ENCODE measurements at places on chromosomes 3 and 15. TPM values are rescaled to one million over a fixed set of nuclear protein-coding genes. Genes with fewer than 3 reads are reported as not detected.

- no peaks in the 10 kb centered on the region for H3K27me3 ChIP-seq
- peaks cover 21% of the 10 kb centered on the region for H3K4me1 ChIP-seq
- peak; percentile 87 for DNase-seq
- H3K27ac ChIP-seq: peak overlapping the region; percentile 88
- no peak overlapping the region for H3K4me3 ChIP-seq
- peaks cover 3% of the 10 kb centered on the region for H3K36me3 ChIP-seq
Measured at GRCh38 chr15:101000271-101000681, 81.1 kb downstream of the LRRK1 start.

The TRPM1 gene
- total RNA-seq: under 0.01 TPM

GRCh38 chr15:27648359-27648758 is 450.8 kb downstream of the OCA2 start:
- DNase-seq: no peak
- no peak overlapping the region for H3K27ac ChIP-seq
- no peaks in the 10 kb centered on the region for H3K27me3 ChIP-seq

- no peak overlapping the region for H3K4me3 ChIP-seq
- H3K27me3 ChIP-seq: no peaks in the 10 kb centered on the region
- H3K4me1 ChIP-seq: peaks cover 12% of the 10 kb centered on the region
Measured at GRCh38 chr15:35444557-35445204, 101.3 kb downstream of the DPH6 start.

The GASK1A gene
- 0.88 TPM for total RNA-seq

DNA sequence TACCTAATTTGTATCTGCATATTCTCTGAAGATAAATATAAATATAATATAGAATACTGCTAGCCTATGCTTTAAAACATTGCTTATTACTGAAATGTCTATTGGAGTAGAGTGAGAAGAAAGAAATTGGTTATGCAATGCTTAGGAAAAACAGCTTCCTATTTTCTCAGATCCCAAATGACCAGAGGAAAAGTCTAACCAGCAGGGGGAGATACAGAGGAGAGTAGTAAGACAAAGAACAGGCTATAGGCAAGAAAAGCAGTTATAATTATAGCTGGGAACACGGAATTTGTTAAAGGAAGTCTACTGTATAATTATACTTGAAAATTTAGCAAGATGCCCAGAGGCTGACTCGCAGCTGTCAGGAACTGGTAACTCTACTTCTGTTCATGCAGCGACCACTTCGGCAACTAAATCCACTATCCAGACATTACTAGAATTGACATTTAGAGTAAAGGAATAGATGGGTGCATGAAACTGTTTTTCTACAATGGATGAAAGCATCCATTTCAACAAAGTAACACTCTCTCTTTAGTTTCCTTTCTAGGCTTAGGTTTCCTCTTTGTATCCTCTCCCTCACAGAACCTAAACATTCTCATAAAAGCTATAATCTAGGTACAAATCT is 97.2 kb downstream of the TBC1D5 start:
- peaks cover 31% of the 10 kb centered on the region for H3K4me1 ChIP-seq
- H3K27ac ChIP-seq: no peak overlapping the region
- no peaks in the 10 kb centered on the region for H3K36me3 ChIP-seq
- no peaks in the 10 kb centered on the region for H3K27me3 ChIP-seq
- no peak for DNase-seq

The LINGO1 gene
- under 0.01 TPM for total RNA-seq

- H3K4me3 ChIP-seq: no peak overlapping the region
- H3K27ac ChIP-seq: no peak overlapping the region
- H3K4me1 ChIP-seq: no peaks in the 10 kb centered on the region
Measured at GRCh38 chr3:122962149-122962548, 65.4 kb downstream of the SEMA5B start.

The KNG1 gene
- not detected for total RNA-seq

- no peak overlapping the region for H3K4me3 ChIP-seq
- H3K27me3 ChIP-seq: no peaks in the 10 kb centered on the region
- no peak overlapping the region for H3K27ac ChIP-seq
- H3K4me1 ChIP-seq: no peaks in the 10 kb centered on the region
- no peak for DNase-seq
- H3K36me3 ChIP-seq: no peaks in the 10 kb centered on the region
Measured at GRCh38 chr3:146653978-146654377, 48.8 kb upstream of the PLSCR5 start.

- no peak for DNase-seq
- H3K27me3 ChIP-seq: peaks cover 40% of the 10 kb centered on the region
- H3K27ac ChIP-seq: no peak overlapping the region
- no peak overlapping the region for H3K4me3 ChIP-seq
- no peaks in the 10 kb centered on the region for H3K4me1 ChIP-seq
- no peaks in the 10 kb centered on the region for H3K36me3 ChIP-seq
Measured at GRCh38 chr3:127420829-127421228, 133.0 kb upstream of the PRR20G start.

DNA sequence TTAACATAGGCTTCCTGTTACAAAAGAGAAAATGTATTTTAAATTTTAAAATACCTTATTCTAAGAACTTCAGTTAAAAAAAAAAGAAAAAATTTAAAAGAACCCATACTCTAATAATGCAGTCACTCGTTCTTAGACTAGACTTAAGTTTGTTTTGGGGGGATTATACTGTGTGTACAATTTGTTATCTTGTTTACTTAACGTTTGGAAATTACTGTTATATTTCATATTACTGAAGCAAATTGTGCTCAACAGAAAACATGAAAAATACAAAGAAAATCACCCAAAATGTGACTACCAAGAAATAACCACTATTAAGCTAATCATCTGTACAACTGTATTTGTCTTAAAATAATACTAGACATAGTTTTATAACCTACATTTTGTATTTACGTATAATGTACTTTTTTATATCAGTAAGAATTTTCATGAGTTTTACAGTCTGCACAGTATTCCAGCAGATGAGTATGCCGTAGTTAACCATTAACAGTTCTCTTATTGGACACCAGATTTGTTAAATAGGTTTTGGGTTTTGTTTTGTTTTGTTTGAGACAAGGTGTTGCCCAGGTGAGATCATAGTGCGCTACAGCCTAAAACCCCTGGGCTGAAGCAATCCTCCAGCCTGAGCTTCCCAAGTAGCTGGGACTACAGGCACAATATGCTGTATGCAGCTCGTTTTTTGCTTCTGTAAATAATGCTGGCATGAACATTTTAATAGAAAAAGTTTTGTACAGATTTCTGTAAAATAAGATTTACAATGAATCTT is 88.8 kb upstream of the CHD2 start:
- H3K27ac ChIP-seq: peak overlapping the region; percentile 93
- peak overlapping the region; percentile 83 for H3K4me3 ChIP-seq
- peaks cover 28% of the 10 kb centered on the region for H3K4me1 ChIP-seq
- H3K27me3 ChIP-seq: no peaks in the 10 kb centered on the region

GRCh38 chr3:129312671-129313414 is 34.2 kb downstream of the HMCES start:
- no peak overlapping the region for H3K27ac ChIP-seq
- H3K4me3 ChIP-seq: no peak overlapping the region
- peaks cover 14% of the 10 kb centered on the region for H3K4me1 ChIP-seq
- peak; percentile 77 for DNase-seq
- no peaks in the 10 kb centered on the region for H3K27me3 ChIP-seq
